CD14-positive monocyte (primary cell): ENCODE measurements at places on chromosomes 13 and 19.

DNA sequence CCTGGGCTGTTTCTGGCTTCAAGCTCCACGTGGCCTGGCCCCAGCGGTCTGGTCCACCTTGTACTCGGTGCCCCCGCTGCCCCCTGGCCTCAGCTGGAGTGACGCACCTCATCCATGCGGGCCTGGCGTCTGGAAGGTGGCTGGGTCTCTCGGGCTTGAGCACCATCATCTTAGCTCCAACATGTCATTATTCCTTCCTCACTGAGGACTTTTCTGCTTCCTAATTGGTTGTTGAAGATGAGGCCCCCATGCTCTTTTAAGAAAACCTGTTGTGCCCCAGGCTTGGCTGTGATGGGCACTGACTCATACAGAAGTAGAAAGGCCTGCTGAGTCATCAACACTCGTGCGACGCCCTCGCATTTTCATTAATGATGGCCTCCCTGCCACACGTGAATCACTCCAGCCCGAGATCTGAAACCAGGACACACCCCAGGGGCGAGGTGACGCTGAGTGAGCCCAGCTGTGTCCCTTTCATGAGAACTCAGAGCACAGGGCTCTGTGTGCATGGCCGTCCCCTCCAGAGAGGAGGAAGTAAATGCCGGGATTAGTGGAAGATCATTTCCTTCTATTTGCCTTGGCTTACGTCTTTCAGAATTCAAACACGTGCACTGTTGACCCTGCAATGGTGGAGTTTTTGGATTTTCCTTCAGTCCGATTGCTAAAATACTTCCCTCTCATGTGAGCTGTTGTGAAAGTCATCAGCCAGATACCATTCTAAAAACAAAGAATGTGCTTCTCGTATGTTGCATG is 14.0 kb upstream of the GJA3 start:
- DNase-seq: peak; percentile 94

- peak; percentile 32 for DNase-seq
Measured at GRCh38 chr19:5826531-5827341, 12.8 kb downstream of the FUT6 start.

DNA sequence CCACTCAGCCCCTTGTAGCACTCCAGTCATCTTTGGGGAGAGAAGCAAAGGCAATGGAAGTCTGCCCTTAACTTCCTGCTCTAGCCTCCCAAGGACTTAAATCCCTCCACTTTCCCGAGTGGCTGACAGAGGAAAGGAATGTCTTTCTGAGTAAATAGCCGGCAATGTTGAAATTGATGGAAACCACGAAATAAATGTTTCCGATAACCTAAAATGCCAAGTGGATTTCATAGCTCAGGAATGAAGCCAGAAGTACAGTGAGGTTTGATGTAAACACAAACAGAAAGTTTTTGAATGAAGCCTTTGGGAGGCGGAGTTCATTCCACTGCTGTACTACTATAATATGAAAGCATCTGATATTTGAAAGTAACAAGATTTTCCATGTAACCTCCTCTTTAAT is 14.0 kb upstream of the TBC1D4 start:
- DNase-seq: no peak

GRCh38 chr19:15866636-15867035 is 31.2 kb downstream of the CYP4F2 start:
- DNase-seq: no peak

DNA sequence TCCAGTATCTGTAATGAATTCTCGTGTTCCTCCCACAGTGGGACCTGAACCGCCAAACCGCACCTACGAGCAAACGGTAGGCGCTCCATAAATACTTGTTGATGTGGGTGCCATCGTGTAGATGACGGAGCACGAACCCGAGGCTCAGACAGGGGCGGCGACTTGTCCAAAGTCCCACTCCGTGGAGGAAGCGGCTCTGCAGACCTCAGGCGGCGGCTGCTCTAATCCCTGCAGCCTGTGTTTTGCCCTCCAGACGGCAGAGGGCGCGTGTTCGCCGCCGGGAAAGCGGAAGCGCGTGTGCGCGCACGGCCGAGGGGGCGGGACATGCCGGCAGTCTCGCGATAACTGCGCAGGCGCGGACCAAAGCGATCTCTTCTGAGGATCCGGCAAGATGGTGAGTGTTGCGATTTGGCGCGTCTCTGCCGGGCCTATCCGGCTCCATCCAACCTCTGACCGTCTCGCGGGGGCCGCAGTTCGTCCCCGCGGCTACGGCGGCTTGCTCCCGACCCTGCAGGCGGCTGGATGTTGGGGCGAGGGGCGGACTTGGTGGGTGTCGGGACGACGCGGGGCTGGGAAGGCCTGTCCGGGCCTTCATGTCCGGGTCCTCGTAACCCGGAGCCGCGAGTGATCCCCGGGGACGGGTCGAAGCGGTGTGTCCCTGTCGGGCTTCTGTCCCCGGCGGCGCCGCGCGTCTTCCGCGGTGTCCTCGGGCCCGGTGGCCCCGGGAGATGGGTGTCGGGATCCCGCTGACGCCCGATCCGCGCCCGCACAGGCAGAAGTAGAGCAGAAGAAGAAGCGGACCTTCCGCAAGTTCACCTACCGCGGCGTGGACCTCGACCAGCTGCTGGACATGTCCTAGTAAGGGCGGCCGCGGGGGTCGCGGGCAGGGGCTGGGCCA is at the start of gene RPS15:
Gene RPS15, plus strand, starts transcription at position 362 of the 898 bp plus-strand sequence. Its CDS starts 30 bp downstream, at position 392.
- peak; percentile 96 for DNase-seq

- DNase-seq: no peak
Measured at GRCh38 chr19:55590617-55591016, 8.7 kb downstream of the FIZ1 start.
